ENCODE measurements at places on chromosomes 6 and 20.
A peak's percentile ranks its signal among the peaks of the same experiment; 100 is the strongest.

DNA sequence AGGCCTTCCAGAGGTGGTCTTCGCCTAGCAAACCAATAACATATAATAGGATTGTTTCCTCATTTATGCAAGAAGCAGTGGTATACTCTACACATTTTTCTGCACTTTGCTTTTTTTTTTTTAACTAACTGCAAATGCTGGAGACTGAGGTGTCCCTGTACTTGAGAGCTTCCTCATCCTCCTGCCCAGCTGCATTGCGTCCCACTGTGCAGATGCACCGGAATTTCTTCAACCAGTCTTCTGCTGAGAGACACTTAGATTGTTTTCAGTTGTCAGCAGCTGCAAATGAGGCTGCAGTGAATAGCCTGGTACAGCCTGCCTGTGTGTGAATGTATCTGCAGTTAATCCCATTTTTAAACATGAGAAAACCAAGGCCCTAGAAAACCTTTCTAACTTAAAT is 11.5 kb downstream of the FGD2 start:
- DNase-seq: peak; percentile 1

- DNase-seq: no peak
Observed at GRCh38 chr20:42441864-42442331, 747.8 kb downstream of the PTPRT start.

- no peak for DNase-seq
Observed at GRCh38 chr6:82866446-82866845, 199.2 kb downstream of the UBE3D start.

GRCh38 chr6:144294016-144294415 is 8.9 kb downstream of the UTRN start:
- DNase-seq: no peak

- DNase-seq: no peak
Observed at GRCh38 chr6:165404296-165404695, 94.9 kb upstream of the C6orf118 start.

DNA sequence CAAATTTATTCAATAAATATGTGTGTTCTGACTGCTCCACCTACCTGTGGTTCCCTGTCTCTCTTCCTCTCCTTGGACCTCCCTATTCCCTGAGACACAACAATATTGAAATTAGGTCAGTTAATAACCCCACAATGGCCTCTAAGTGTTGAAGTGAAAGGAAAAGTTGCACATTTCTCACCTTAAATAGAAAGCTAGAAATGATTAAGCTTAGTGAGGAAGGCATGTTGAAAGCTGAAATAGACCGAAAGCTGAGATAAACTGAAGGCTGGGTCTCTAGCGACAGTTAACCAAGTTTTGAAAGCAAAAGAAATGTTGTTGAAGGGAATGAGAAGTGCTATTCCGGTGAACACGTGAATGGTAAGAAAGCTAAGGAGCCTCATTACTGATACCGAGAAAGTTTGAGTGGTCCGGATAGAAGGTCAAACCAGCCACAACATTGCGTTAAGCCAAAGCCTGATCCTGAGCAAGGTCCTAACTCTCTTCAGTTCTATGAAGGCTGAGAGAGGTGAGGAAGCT is 34.1 kb downstream of the UST start:
- DNase-seq: no peak

DNA sequence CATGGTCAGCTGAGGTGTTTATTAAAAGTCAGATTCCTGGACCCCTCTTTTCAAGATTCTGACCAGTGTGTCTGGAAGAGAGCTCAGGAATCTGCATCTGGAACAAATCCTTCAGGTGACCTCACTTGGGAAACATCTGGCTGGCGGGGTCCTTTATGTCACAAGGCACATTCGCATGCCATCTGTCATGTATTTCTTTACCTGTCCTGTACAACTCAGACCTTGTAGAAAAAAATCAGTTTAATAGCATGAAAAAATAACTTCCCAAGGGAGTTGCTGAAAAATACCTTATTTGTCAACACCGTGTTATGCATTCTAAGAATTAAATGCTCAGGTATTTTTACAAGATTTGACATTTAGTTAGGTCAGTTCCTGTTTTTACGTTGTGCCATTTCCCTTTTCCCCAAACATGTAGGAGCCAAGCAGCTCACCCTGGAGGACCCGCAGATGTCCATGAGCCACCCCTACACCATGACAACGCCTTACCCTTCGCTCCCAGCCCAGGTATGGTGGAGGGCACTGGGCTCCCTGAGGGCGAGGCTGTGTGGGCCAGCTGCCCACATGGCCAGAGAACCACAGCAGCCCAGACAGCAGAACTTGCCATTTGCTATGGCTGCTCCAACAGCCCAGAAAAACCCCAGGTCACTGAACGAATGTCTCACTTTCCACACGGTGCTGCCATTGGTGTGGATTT is 4.0 kb downstream of the IRF4 start:
- DNase-seq: no peak

DNA sequence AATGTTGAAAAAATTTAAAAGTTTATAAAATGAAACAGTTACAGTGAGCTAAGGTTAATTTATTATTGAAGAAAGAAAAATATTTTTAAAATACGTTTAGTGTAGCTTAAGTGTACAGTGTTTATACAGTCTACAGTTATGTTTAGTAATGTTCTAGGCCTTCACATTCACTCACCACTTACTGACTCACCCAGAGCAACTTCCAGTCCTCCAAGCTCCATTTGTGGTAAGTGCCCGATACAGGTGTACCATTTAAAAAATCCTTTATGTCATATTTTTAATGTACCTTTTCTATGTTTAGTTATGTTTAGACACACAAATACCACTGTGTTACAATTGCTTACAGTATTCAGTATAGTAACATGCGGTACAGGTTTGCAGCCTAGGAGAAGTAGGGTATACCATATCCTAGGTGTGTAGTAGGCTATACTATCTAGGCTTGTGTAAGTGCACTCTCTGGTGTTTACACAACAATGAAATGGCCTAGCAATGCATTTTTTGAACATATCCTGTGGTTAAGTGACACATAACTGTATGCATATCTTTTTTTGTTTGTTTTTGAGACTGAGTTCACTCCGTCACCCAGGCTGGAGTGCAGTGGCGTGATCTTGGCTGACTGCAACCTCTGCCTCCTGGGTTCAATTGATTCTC is 26.3 kb downstream of the FLRT3 start:
- DNase-seq: no peak

DNA sequence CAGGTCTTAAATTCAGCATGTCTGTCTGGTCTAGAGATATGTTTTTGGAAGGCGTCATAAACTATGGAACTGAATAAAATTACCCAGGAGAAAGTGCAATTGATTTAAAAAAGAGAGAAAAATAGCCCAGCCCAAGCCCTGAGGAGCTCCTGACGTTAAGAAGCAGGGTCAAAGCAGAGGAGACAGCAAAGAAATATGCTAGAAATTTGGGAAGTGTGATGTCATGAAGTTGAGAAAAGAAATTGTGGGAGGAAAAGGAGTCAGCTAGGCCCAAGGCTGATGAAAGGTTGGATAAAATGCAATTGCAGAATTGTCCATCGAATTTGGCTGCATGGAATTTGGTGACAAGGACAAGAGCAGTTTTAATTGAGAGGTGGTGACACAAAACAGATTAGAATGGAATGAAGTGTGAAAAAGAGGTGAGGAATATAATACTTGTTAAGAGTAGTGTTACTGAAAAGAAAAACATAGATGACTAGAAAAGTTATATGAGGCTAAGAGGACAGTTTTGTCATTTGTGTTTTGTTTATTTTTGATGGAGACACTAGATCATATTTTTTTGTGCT is 381.6 kb downstream of the LAMA2 start:
- no peak for DNase-seq

DNA sequence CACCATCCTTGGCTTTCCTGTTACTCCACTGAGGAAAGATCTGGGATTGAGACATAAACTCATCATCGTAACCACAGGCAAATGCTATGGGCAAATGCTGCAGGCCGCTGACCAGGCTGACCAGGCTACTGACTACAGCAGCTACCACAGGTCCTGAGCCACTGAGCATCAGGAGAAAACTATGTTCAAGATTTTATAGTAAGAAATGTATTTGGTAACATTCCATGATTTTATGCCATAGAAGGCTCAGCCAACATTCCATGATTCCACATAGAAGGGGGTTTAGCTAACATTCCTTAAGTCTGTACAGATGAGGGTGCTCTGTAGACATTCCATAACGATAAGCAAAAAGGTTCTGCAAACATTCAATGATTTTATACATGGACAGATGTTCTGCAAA is 16.1 kb upstream of the B4GALT5 start:
- no peak for DNase-seq

GRCh38 chr6:49339096-49339495 is 124.0 kb downstream of the MMUT start:
- no peak for DNase-seq

- DNase-seq: no peak
Observed at GRCh38 chr6:168116975-168117899, 38.2 kb upstream of the FRMD1 start.

DNA sequence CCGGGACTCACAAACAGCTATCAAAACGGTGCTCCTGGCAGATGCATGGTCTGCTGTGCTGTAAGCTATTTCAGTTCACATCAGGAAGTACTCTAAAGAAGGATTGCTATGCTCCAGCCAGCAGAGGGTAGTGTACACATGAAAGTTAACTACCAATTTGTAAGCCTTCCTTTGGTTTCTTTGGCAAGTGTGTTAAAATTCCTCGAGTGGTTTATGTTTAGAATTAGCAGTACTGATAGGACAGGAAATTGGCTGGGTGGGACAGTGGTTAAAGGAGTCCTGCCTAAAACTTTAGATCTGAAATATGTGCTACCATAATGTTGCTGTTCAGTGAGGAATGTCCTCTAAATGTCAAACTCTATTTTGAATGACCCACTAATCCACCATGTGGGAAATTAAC is 47.4 kb downstream of the TRMT11 start:
- no peak for DNase-seq

- peak; percentile 55 for DNase-seq
Observed at GRCh38 chr6:87701344-87701675, 723 bp downstream of the AKIRIN2 start.

DNA sequence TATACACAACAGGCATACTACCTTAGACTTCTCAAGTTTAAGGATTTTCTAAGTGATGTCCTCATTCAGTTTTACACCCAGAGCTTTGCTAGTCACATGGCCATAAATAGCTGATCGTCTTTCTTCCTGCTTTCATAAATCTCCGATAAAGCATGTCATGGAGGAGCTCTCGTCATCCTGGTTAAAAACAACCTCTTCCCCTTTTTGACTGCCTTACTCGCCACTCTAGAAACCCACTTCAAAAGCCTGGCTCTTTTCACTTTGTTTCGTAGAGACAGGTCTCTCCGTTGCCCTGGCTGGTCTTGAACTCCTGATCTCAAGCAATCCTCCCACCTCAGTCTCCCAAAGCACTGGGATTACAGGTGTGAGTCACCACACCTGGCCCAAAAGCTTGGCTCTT is 67.0 kb upstream of the SMIM29 start:
- DNase-seq: no peak

- no peak for DNase-seq
Observed at GRCh38 chr6:143298071-143298470, 152.4 kb downstream of the ADAT2 start.

DNA sequence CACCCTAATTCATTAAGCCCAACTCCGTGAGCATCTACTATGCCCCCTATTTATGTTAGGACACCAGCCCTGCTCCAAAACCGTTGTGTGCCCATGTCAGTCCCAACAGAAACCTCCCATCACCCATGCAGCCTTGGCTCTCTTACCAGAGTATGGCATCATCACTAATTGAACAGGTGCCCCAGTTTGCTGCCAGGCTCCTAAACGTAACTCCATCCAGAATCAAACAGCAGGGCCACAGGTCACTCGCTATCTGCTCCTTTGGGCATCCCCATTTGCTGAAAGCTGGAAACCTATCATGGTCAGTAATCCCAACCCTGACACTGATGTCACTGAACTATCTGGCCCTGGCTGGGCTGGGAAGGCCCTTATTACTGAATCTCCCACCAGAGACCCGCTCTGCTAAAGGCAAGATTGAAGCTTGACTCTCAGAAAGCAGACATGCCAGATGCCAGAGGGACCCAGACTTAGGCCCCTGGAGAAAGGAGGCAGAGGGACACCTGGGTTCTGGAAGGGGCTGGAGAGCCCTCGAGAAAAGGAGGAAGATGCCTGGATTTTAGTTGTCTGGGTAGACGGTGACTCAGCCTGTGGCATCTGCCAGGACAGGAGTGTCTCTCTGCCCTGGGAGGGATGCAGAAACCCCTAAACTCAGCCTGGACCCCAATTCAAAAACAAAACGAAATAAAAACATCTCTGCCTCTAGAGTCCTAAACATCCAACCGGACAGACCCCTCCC is 14.0 kb downstream of the MUCL3 start:
- DNase-seq: no peak

DNA sequence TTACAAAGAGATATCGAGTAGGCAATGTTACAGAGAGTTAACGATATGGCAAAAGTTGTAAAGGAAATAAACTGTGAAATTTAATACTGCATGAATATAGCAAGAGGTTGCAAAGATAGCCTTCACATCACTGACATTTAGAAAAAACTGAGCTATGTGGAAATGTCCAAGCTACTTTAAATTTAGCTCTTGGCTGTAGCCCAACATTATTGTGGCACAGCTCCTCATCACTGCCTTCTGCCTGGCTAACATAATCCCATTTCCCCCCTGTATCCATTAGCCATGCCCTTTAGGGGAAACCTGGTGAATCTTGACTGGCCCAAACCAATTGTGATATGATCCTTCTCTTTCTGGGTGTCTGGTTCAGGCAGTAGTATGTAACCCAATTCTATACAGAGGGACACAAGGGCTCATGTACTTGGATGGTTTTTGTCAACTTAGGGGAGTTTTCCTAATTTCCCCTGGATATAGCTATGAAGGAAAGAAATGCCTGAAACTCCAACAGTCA is 115.4 kb downstream of the PFDN4 start:
- DNase-seq: no peak

GRCh38 chr6:161117308-161117707 is 125.7 kb downstream of the MAP3K4 start:
- DNase-seq: no peak

- DNase-seq: no peak
Observed at GRCh38 chr6:5726976-5727718, 279.6 kb downstream of the NRN1 start.

DNA sequence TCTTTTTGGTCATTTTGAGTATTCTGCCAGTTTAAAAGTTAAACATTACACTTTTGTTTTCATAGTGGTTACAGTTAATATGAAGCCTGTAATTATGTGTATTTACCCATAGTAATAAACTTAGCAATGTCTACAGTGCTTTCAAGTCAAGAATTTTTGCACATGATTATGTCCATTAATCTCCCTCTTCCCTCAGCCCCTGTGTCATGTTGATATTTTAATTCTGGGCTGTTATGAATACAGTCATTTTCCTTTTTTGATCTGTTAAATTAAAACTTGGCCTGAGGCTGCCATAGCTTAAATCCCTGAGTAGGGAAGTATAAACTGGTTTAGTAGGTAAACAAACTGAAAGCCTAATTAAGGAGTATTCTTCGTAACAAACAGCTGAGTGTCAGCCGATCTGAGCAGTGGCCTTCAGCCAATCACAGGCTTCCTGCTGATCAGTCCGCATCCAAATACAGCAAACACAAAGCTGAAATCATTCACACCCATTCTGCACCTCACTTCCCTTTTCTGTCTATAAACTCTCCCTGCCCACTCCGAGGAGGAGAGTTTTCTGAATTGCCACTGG is 9.5 kb upstream of the SFT2D1 start:
- DNase-seq: peak; percentile 47

Data from lower lobe of right lung (tissue), 2 donors.